Head of caudate nucleus (tissue), 42 donors: ENCODE measurements at places on chromosomes 16 and 17.

GRCh38 chr17:67725373-67725791 lies 7.6 kb downstream of the NOL11 start:
- DNase-seq: no peak

- no peak for DNase-seq
Observed at GRCh38 chr16:86823125-86823524, 244.8 kb downstream of the FOXL1 start.

DNA sequence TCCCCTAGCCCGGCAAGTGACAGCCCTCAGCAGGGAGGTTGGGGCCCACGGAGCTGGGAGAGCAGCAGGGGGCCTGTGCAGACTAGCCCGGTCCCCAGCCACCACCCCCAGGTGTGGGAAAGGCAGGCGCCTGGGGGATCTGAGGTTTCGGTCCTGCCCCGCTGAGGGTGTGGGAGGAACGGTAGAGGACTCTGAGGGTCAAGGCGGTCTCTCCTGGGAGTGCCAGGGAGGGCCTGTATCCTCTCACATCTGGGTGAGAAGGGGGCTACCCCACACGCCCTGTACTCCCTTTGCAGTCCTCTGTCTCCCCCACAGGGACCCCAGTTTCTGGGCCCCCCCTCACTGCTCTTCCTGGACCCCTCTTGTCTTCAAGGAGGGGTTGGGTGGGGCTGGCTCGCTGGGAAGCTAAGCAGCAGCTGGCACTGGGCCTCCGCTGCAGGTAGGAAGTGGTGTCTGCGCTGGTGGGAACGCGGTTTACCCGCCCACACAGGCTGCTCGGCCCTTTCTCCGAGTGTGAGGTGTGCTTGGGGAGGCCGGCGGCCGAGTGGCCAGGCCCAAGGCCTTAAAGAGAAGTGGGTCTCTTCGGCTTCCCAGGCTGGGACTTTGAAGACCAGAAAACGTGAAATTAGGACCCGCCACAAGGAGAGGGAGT lies 15.4 kb downstream of the CD7 start:
- DNase-seq: no peak

DNA sequence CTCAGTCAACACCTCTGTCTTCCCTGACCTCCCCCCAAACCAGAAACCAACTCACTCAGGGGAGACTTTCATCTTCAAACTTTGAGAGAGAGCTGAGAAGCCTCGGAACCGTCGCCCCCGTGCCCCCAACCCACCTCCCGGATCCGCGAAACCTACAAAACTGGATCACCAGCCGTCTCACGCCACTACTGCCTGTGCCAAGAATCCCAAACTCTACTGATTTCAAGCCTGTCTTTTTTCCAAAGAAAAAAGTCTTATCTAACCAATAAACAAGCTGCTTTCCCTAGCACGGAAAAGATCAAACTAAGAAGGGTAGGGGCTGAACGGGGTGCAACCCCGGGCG lies 2.0 kb downstream of the AXIN2 start:
- DNase-seq: no peak

DNA sequence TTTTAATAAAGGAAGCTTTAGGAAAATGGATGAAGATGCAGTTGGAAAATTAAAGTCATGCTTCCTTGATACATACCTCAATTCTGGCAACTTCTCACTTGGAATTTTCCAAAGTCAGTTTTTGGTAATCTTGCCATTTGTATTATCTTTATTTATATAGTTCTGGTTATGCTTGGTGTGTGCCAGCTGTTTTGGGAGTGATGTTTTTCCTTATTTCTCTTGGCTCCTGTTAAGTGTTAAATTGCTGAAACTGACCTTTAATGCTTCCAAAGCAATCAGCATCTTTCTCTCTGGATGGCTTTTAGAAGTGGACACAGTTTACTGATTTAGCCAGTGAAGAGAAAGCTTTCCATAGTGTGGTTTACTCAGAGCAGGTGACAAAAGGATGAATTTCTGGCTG lies 70.1 kb upstream of the HAS3 start:
- no peak for DNase-seq

DNA sequence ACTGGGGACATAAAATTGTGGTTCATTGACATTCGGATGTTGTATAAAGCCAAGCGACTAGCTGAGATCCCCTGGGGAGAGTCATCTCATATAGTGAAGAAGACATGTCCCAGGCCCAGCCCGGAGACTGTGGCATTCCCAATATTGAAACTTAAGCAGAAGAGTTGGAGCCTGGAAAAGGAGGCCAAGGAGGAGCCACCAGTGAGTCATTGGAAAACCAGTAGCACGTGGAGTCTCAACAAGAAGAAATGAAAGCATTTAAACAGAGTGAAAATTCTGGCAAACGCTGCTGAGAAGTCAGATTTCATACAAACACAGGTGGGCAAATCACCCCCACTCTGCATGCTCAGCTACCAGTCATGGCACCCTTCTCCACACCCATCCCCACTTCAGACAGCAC lies 9.4 kb upstream of the ELAC2 start:
- DNase-seq: no peak

DNA sequence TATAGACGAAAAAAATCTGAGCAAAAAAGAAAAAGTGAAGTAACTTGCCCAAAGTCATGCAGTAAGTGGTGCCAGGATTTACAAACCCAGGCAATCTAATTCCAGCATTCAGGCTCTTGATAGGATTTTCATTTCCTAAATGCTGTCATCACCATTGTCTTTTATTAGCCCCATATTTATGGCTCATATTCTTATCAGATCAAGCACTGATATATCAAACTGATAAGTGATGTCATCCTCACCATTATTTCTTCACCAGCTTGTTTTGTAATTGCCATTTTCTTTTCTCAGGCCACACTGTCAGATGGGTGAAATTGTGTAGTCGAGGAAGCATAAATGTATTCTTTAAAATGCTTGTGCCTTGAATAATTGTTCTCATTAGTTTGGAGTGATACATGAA lies 1.3 kb downstream of the RAD51C start:
- DNase-seq: no peak

DNA sequence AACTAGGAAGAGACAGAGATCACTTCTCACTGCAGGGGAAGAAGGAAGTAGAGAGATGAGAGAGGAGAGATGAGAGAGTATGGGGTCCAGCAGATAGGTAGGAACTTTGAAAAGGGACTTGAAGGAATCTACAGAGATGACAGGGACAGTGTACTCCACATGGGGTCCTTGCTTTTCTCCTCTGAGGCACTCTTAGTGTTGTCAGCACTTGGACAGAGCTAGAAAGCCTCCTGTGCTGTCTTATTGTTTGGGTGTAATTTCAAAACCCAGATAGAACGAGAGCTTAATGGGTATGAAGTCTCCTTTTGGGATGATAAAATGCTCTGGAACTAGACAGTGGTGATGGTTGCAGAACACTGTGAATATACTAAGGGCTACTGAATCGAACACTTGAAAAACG lies 65.2 kb downstream of the ASIC2 start:
- no peak for DNase-seq

DNA sequence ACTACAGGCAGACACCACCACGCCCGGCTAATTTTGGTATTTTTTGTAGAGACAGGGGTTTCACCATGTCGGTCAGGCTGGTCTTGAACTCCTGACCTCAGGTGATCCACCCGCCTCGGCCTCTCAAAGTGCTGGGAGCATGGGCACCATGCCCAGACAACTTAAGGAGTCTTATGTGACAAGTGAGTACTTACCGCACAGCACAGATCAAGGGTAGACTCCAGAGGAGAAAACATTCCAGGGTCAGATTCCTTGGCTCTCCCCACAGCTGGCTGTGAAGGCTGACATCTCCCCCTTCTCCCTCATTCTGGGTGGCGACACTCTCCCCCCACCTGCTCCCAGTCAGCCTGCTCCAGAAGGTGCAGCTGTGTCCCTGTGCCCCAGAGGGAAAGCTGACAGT lies 10.6 kb downstream of the ZSCAN10 start:
- DNase-seq: no peak

DNA sequence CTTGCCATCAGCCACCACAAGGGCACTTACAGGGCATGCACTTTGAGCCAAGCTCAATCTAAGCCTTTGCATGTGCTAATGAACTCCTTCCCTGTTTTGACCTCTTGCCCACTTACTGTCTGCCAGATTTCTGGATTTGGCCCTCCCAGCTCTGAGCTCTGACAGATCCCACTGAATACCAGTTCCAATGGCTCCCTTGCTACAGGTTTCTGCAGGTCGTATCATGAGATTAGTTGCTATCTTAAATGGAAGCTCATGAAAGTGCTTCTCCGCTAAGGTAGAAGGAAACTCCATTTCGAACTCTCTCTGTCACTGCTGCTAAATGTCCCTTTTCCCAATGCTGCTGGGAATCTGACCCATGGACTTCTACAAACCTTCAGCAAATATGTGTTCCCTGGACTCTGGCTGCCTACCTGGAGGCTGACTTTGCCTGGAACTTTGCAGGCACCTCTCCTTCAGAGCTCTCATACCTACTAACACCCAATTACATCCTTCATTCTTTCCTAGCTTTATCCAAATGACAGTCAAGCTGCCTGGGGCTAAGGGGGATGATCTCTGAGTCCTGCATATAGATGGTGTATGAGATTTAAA lies 23.5 kb upstream of the TOB1 start:
- no peak for DNase-seq

GRCh38 chr17:3892095-3892998 lies 506 bp downstream of the CAMKK1 start:
- peak; percentile 70 for DNase-seq

- no peak for DNase-seq
Observed at GRCh38 chr17:77466140-77466539, 325.4 kb downstream of the SEC14L1 start.

- DNase-seq: no peak
Observed at GRCh38 chr16:69204172-69204571, 17.2 kb downstream of the SNTB2 start.

DNA sequence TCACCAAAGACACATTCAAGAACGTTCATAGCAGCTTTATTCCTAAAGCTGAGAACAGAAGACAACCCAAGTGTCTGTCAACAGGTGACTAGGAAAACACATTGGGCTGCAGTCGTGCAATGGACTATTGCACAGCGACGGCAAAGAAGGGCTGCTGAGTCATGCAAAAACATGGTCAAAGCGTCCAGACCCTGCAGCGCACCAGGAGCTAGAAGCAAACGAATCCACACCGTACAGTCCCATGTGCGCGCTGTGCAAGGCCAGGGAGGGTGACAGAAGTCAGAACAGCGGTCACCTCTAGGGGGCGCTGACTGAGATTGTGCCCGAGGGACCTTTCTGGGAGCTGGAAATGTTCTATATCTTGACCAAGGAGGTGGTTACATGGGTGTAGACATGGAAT lies 266.4 kb downstream of the MAF start:
- DNase-seq: no peak

- no peak for DNase-seq
Observed at GRCh38 chr17:62692721-62693431, 65.4 kb downstream of the MRC2 start.

GRCh38 chr16:3467921-3468320 lies 24.4 kb downstream of the NAA60 start:
- no peak for DNase-seq

DNA sequence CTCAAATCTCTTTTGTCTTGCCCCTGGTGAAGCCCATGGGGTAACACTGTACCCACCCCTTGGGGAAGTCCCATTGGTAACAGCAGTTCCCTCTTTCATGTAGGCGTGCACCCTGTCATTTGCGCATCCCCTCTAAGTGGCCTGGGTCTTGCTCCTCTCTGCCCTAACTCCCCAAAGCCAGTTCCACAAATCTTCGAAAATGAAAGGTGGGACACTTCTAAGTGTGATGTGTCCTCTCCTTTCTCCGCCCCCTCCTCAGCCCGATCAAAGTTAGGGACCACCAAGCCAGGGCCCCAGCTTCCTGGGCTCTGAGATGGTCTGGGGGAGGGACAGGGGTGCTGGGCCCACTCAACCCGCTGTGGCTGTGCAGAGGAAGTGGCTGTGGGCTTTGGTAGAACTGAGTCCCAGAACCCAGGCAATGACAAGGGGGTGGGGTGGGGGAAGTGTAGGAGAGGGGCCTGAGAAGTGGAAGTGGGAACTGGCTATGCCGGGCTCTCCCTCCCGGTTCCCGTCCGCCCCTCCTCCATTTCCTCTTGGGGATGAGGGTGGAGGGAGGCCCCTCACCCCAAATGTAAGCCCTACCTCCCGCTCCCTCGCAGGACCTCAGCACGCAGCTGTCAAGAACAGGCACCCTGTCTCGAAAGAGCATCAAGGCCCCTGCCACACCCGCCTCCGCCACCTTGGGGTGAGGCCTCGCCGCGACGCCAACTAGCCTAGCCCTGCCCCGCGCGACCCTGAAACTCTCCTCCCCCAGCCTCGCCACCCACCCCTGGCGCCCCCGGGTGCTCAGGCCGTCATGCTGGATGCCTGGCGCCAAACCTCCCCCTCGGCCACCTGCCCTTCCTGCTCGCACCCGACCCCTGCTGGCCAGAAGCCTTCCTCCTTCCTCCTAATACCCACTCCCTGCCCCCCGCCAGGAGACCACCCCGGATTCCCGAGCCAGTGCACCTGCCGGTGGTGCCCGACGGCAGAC lies 8.7 kb downstream of the ABI3 start:
- no peak for DNase-seq

GRCh38 chr16:85028685-85029407 lies 1.3 kb downstream of the KIAA0513 start:
- DNase-seq: peak; percentile 70

DNA sequence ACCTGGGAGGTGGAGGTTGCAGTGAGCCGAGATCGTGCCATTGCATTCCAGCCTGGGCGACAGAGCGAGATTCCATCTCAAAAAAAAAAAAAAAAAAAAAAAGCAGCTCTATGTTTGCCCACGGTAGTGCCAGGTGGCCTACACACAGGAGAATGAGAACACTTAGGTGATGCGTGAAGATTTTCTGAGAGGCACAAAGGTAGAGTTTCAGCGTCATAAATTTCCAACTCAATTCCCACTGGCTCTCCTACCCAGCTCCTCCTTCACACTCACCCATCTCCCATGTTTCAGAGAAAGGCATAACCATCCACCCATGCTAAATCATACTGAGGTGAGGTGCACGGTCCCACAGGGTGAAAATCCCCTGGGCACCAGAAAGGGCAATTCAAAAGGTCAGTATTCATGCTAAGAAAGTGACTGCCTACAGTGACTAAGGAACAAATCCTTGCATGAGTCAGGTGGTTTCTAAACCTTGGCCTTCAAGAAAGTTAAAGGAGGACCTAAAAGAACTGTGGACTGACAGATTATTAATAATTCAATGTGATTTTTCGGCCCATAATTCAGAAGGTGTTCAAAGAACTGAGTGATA lies 4.8 kb downstream of the DCAKD start:
- no peak for DNase-seq

DNA sequence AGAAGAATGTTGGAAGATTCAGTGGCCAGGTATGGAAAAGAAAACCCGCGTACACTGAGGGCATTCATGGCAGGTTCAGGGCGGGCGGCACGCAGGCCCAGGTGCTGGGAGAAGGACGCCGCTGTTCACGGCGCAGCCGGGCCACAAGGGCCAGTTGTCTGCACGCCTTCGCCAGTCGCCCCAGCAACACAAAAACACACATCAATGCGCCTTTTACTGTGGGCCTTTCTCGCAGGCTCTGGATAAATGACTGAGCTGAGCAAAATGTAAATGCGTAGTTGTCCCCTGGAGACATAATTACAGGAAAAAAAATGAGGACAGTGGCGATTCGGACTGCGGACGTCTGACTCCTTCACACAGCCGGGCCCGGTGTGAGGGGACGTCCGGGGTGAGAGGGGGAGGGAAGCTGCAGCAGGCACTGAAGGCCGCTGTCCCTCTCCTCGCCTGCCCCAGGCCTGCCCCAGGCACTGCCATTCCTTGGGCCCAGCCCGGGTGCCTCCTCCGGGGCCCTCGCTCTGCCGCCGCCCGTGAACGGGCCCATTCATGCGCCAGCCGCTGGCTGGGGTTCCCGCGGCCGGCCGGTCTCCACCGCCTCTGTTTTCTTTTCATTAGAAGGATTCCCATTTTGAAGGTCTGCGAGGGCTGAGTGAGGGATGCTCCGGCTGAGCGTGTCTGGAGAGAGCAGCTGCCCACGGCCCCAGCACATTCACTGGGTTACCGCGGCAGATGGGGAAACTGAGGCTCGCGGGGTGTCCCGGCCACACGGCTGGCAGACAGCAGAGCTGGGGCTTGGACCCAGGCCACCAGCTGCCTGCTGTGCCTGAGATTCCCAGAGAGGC lies 6.5 kb upstream of the ZNF469 start:
- no peak for DNase-seq
